ENCODE measurements at places on chromosomes 11 and 22.
A peak's percentile ranks its signal among the peaks of the same experiment; 100 is the strongest.

DNA sequence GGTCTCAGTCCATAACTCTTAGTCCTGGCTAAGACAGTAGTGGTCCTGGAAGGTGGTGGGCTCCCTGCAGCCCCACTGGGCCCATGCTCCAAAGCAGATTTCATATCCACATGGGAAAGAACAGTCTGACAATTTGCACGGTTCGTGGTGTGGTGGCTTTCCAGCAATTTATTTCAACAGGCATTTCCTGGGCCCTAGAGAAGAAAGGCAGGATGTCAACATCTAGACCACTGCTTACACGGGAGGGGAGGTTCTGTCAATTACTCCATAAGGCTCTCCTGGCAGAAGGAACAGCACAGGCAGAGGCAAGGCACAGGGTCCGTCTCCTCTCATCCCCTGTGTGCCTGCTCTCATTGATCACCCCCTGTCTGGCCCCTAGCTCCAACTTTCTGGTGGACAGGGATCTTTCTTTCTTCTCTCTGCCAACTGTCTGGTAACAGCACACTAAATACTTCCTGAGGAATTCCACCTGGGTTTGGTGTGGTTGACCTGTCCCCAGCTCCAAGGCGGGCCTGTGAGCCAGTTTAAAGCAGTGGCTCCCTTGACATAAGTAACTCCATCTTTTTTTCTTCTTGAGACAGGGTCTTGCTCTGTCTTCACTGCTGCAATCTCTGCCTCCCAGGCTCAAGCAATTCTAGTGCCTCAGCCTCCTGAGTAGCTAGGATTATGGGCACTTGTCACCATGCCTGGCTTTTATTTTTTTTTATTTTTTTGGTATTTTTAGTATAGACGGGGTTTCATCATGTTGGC is 5.1 kb upstream of the A4GALT start:
- H3K4me1 ChIP-seq: peaks cover 29% of the 10 kb centered on the region
- H3K27ac ChIP-seq: no peak overlapping the region
- H3K4me3 ChIP-seq: no peak overlapping the region
- no peaks in the 10 kb centered on the region for H3K36me3 ChIP-seq
- no peak for DNase-seq
- peaks cover 12% of the 10 kb centered on the region for H3K27me3 ChIP-seq

GRCh38 chr11:43919852-43920597 is 22.4 kb upstream of the C11orf96 start:
- peaks cover 40% of the 10 kb centered on the region for H3K4me1 ChIP-seq
- H3K4me3 ChIP-seq: peak overlapping the region; percentile 24
- peaks cover 20% of the 10 kb centered on the region for H3K36me3 ChIP-seq
- H3K27me3 ChIP-seq: no peaks in the 10 kb centered on the region
- peak overlapping the region; percentile 87 for H3K27ac ChIP-seq
- no peak for DNase-seq

DNA sequence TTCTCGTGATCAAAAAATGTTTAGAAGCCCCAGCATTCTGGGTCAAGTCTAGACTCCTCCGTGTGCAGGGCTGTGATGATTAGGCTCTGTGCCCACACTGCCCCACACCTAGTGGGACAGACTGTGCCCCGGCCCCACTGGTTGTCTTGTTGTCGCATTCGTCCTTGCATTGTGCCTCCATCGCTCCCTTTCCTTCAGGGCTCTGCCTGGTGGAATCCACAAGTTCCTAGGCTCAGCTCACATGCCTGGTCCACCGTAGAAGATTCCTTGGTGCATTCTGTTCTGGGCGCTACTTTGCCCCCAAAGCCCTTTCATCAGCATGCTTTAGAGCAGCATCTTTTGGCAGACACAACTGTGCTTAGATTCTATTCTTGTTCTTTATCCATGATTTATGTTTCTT is 23.5 kb upstream of the THY1 start:
- no peaks in the 10 kb centered on the region for H3K36me3 ChIP-seq
- peaks cover 5% of the 10 kb centered on the region for H3K27me3 ChIP-seq
- no peak for DNase-seq
- no peak overlapping the region for H3K4me3 ChIP-seq
- peaks cover 25% of the 10 kb centered on the region for H3K4me1 ChIP-seq

DNA sequence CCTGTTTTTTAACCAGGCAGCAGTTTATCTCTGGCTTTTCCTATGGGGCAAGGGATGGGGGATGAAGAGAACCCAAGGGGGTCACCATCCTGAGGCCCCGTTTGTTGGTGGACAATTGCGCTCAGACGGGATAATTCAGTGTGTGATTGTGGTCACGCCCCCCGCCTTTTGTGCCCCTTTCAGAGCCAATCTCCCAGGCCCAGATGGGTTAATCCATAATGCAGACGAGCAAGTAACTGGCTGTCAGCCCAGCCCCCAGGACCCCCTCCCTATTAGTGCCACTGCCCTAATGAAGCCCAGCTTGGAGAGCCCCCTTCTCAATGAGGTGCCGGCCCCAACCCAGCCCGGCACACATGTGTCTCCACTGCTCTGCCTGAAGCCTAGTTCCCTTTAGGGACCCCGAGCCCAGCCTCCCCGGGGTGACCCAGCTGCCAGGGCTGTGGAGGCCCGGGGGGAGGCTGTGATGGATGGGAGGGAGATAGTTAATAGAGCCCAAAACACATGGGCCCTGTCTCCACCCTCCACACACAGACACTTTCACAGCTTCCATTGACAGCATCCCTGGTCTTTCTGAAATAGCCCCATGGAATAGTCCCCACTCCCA is 19.1 kb upstream of the ROBO3 start:
- no peak for DNase-seq
- H3K27ac ChIP-seq: no peak overlapping the region
- H3K36me3 ChIP-seq: no peaks in the 10 kb centered on the region
- no peak overlapping the region for H3K4me3 ChIP-seq
- 0 out of 2 replicates have a peak, but pooled peaks cover 5% of the 10 kb centered on the region for H3K4me1 ChIP-seq

GRCh38 chr11:132772703-132773545 is 759.4 kb downstream of the OPCML start:
- no peak overlapping the region for H3K27ac ChIP-seq
- no peak for DNase-seq

GRCh38 chr11:70928854-70929598 is 323.4 kb downstream of the SHANK2 start:
- DNase-seq: no peak
- no peaks in the 10 kb centered on the region for H3K27me3 ChIP-seq
- no peaks in the 10 kb centered on the region for H3K4me1 ChIP-seq
- no peaks in the 10 kb centered on the region for H3K36me3 ChIP-seq
- no peak overlapping the region for H3K4me3 ChIP-seq
- no peak overlapping the region for H3K27ac ChIP-seq

All from HFFc6 (cell line).